ENCODE measurements at places on chromosomes 5 and 9. TPM values are rescaled to one million over a fixed set of nuclear protein-coding genes. Genes with fewer than 3 reads are reported as not detected.

Gene ZNF367
- 5.8 TPM for total RNA-seq

Gene SURF1
- 19.9 TPM for total RNA-seq

Gene SLC25A48
- total RNA-seq = not detected

Gene PRSS3
- total RNA-seq = 16.2 TPM

Gene KCNMB1
- total RNA-seq = 0.54 TPM

Gene CORO2A
- 0.18 TPM for total RNA-seq

Gene ANKRD20A1
- total RNA-seq = 1.7 TPM

Gene LRRC70
- 18.0 TPM for total RNA-seq

Gene IL13
- not detected for total RNA-seq

Gene LECT2
- total RNA-seq = not detected

Gene SPINK7
- total RNA-seq = not detected

Gene NUTM2F
- not detected for total RNA-seq

Gene ZBTB5
- 6.7 TPM for total RNA-seq

Gene GLDC
- total RNA-seq = 1.8 TPM

Gene FBP2
- not detected for total RNA-seq

Gene SLC27A6
- 0.09 TPM for total RNA-seq

Gene CCDC192
- total RNA-seq = not detected

Gene PLPP1
- 69.7 TPM for total RNA-seq

Gene DBH
- total RNA-seq = not detected

Gene VCAN
- 9.6 TPM for total RNA-seq

Gene SDHA
- total RNA-seq = 163 TPM

Gene PCDHB10
- 1.0 TPM for total RNA-seq

Gene CTNND2
- total RNA-seq = not detected

Gene OR1J2
- not detected for total RNA-seq

Gene DMRT2
- total RNA-seq = not detected

Gene BRINP1
- under 0.01 TPM for total RNA-seq

Gene NPDC1
- 29.4 TPM for total RNA-seq

Data from endothelial cell of coronary artery (primary cell).